ENCODE measurements at places on chromosomes 16 and 17.
A peak's percentile ranks its signal among the peaks of the same experiment; 100 is the strongest.

- peak; percentile 90 for ATAC-seq
Measured at GRCh38 chr17:37774504-37774903, 29.6 kb upstream of the HNF1B start.

- ATAC-seq, result peak; percentile 8
Measured at GRCh38 chr16:28974007-28974436, 556 bp upstream of the SPNS1 start.

- ATAC-seq, result no peak
Measured at GRCh38 chr17:81607431-81607830, 29.5 kb downstream of the NPLOC4 start.

DNA sequence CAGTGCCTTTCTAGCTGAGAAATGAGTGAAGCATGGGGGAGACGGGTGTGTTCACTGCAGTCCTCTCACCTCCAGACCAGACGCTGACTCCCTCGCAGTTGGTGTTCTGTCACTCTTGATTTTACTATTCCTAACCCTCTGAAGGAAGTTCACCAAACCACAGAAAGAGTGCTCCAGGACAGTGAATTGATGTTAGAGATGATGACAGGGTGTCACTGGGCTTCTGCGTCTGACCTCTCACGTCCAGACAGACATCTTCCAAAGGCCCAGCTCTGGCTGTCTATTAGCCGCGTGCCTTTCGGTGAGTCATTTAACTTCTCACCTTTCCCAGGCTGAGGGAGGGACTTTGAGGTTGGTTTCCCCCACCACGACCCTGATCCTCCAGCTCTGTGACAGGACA lies 8.2 kb downstream of the CRAMP1 start:
- ATAC-seq, result no peak

All from activated CD4-positive, CD25-positive, alpha-beta regulatory T cell treated with anti-CD3 and anti-CD28 coated beads, Interleukin-2, amount 50 U/mL, for 24 hours (primary cell).